ENCODE measurements at places on chromosomes 16 and 17. TPM values are rescaled to one million over a fixed set of nuclear protein-coding genes. Genes with fewer than 3 reads are reported as not detected.
A peak's percentile ranks its signal among the peaks of the same experiment; 100 is the strongest.

The EPX gene
- polyA plus RNA-seq, result 0.68 TPM

- DNase-seq, result no peak
Measured at GRCh38 chr17:79633154-79633553, 22.3 kb upstream of the RBFOX3 start.

DNA sequence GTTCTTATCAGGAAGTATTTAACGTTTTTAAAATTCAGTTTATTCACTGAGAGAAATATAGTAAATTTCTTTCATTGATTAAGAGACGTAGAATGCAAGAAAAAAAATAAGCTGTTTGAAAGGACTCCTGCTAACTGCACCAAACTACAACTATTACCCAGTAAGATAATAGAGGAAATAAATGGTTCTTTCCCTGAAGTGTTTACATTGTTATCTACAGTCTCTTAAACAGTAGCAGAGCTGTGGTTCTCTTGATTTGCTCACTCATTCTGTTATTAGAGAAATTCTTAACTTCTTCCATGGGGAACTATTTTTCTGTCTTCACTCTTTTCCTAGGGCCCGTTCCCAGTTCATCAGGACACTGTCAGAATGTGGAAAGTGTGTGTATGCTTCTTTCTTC, 973.0 kb downstream of the KCNJ2 start:
- no peak for DNase-seq

DNA sequence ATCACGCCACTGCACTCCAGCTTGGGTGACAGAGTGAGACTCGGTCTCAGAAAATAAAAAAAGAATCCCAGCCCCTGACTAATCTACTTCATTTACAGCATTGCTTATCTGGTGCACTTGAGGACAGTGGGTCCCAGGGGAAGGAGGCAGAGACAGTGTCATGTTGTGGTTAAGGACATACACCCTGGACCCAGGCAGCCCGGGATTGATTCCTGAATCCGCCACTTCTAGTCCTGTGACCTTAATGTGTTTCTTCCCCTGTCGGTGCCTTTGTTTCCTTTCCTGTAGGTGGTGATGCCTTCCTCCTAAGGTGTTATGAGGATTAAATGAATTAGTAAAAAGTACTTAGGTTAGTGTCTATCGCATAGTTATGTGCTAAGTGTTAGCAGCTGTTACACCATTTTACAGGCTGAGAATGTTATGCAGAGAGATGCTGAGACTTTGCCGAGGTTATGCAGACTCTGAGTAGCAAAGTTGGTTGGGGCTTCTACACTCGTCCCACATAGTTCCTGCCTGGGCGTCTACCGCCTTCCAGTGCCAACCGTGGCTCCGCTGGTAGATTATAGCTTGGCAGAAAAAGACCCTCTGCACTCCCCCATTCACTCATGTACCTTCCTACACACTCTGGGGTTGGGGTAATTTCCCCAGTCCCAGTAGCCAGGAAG, 74.8 kb downstream of the RAB11FIP4 start:
- no peak for DNase-seq

The PTX4 gene
- polyA plus RNA-seq, result not detected

DNA sequence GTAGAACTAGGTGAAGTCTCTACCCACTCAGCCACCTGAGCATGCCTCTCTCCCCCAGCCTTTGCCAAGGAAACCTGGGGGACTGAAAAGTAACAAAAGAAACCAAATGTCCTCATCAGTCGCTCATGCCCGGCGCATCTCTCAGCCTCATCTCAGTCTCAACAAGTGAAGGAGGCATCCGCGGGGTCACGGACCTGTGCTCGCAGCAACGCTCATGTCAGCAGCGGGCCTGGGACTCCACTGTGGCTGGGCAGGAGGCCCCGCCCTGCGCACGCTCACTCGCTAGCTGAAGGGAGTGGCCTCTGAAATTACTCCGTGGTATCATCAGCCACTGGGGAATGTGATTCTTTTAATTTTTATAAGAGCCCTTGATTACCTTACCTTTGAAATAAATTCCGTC, 31.3 kb downstream of the MAP1LC3B start:
- no peak for DNase-seq

GRCh38 chr16:67387479-67388079, 5.7 kb downstream of the TPPP3 start:
- no peak for DNase-seq

The HP gene
- polyA plus RNA-seq, result 0.59 TPM

DNA sequence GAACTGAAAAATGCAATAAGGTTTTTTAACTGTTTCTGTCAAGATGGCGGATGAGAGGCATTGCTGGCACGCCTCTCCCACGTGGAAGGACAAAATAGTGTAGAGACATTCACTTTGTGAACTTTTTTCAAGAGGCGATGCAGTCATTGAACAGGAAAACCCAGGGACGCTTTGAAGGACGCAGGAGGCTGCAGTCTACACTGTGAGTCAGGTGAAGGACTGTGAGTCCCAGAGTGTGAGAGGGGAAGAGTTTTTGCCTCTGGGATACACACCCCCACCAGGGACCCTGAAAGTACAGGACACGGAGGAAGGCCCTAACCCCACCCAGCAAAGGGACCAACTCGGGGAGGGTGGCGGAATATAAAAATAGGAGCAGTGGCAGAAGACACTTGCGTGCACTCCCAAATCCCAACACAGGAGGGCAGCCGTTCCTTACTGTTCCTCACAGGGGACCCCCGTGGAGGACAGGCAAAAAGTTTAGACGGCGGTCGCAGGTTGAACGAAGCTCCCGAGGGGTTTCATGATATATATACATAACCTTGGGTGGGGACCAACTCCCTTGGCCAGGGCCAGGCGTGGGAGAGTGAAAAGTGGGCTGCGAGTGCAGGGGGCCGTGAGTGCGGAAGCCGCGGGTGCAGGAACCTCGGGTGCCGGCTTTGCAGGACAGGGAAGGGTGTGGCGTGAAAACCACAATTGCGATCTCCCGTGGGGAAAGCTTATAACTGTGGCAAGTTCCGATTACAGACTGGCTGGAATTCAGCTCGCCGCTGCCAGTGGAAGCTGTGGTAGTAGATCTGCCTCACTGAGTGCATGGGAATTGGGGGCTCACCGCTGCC, 82.0 kb upstream of the ALOX12 start:
- peak; percentile 46 for DNase-seq

The UTP4 gene
- 57.3 TPM for polyA plus RNA-seq

DNA sequence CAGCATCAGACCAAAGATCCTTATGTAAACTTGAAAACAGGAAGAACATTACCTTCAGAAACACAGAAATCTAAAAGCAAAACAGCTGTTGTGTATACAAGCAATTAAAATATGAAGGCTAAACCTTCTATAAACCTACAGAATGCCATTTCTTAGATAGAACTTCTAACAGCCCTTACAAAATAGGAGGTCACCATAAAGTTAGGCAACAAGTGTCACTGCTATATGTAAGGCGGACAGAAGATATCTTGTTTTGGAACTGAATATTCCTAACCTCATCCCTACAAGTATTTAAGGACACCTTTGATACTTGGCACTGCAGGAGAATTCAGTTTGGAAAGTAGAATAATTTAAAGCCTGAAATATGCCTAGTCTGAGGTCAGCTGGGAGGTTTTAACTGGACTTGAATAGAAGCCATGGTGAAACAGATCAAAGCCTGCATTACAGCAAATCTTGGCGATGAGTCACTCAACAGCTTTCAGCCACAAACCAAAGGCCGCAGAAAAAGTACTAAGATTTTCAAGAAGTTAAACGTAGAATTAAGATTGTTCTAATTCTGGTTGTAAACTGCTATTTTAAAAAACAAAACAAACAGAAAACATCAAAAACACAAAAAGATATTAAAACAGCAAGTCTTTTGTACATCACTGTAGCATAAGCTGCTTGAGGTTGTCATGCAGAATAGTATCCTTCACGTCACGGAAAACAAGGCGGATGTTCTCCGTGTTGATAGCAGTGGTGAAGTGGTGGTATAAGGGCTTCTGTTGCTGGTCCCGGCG, 42.7 kb downstream of the GNA13 start:
- no peak for DNase-seq

GRCh38 chr17:41329279-41329948, 13.9 kb upstream of the KRTAP17-1 start:
- DNase-seq, result no peak

The SOX8 gene
- 3.4 TPM for polyA plus RNA-seq

- DNase-seq, result no peak
Measured at GRCh38 chr17:929586-929985, 50.0 kb downstream of the NXN start.

DNA sequence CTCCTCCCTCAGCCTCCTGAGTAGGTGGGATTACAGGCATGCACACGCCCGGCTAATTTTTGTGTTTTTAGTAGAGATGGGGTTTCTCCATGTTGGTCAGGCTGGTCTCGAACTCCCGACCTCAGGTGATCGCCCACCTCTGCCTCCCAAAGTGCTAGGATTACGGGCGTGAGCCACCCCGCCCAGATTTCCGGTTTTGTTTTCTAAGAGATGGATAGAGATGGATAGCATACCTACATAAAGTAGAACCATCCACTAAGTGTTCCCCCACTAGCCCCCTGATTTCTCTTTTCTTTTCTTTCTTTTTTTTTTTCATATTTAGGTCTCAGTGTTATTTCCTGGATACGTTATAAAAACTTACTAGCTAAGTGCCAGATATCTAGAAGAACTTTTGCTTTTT, 2.0 kb downstream of the WSB1 start:
- no peak for DNase-seq

DNA sequence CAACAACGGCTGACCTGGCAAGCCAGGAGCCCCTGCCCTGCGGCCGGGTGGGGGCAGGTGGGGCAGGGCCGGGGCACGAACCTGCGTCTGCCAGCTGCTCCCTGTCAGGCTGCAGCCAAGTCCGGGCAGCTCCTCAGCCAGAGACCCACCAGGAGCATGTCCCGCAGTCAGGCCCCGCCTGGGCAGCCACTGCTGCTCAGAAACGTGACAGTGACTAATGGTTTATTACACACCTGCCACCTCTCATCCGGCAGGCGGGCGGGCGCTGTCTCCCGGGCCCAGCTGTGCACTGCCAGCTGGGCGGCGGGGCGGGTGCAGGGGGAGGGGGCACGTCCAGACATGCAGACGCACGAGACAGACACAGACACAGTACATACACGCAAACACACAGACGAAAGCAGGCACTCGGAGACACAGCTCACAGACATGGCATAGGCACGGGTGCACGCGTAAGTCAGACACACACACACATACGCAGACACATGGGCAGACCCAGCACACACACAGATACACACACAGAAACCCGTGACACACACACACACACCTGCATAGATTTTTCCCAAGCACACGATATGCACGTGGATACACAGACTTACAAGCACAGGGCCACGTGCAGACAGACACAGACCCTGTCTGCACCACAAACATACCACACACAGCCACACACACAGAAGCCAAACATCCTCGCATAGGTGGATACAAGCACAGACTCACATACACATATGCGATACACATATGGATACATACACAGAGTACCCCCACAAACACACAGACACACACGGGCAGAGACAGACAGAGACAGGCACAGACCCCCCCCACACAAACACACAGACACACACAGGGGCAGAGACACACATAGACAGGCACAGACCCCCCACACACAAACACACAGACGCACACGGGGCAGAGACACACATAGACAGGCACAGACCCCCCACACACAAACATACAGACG, 248.3 kb upstream of the CIBAR2 start:
- no peak for DNase-seq

GRCh38 chr16:53600126-53600525, 97.1 kb upstream of the AKTIP start:
- no peak for DNase-seq

- no peak for DNase-seq
Measured at GRCh38 chr16:80007231-80007630, 406.7 kb upstream of the MAF start.

DNA sequence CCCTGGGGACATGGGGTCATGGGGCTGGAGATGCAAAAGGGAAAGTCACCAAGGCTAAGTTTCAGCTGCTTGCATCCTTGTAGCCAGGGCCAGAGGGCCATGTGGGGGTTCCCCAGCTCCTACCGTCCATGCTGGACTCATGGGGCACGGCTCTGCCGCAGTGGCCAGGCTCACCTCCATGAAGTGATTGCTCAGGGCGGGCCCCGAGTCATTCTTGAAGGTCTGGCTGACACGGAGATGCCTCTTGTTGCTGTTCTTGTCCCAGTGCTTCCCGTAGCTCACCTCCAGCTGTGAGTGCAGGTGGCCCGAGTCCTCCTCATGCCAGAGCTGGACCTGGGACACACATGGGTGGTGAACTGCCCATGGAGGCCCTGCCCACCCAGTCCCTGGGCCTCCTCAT, 114.5 kb downstream of the RMI2 start:
- DNase-seq, result no peak

GRCh38 chr16:87792205-87792565, 26.4 kb upstream of the KLHDC4 start:
- DNase-seq, result no peak

The FAM234A gene
- polyA plus RNA-seq, result 82.5 TPM

DNA sequence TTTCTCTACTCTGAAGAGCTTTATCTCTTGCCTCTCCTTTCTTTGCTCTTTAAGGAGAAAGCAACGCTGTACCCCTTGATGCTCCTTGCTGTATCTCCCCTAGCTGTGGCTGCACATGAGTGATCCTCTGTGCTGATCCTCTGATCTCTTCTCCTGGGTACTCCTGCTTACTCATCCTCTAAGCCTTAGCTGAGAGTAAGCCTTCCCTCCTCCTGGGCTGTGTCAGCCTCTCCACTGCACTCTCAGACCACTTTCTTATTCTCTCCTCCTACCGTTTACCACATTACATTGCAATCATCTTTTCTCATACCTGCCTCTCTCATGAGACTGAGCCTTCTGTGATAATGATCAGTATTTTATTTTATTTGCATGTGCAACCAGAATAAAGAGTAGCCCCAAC, 25.1 kb downstream of the SOX9 start:
- DNase-seq, result no peak

GRCh38 chr16:82019535-82019934, 8.3 kb upstream of the SDR42E1 start:
- DNase-seq, result no peak

- no peak for DNase-seq
Measured at GRCh38 chr16:84047626-84048025, 5.0 kb upstream of the SLC38A8 start.

GRCh38 chr16:19001788-19002187, 18.1 kb downstream of the TMC7 start:
- DNase-seq, result no peak

DNA sequence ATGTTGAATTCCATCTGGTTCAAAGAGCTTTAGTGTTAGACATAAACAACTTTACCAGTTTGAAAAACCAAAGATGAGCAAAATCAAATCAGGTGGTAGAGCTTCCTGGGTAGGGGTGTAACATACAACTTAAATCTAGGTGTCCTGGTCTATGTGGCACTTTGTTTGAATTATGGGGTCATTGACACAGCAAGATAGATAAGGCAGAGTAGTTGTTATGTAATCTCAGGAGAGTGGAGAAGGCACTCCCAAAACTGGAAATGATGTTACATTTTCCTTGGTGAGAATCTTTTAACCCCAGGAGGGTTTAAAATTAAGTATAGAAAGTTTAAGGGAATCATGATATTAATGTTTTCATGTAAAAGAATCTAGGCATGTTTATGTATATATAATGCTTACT, 31.9 kb downstream of the CCDC42 start:
- DNase-seq, result no peak

The BAHCC1 gene
- polyA plus RNA-seq, result 29.3 TPM

DNA sequence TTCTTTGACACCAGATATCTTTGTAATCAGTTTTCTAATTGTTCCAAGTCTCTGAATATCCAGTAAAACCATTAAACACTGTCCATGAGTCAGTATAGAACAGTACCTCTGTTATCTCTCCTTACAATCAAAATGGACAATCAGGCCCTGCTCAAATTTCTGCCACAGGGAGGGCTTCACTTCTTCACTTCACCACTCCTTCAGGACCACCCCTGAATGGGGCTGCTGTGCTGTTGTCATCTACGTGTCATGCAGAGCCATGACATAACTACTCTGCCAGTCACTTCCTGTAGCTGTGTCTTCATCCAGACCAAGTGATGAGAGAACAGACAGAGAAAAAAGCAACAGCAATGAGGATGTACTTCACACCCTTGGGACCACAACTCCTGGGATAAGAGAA, 116.9 kb downstream of the TANC2 start:
- no peak for DNase-seq

The PRSS22 gene
- 2.8 TPM for polyA plus RNA-seq

Data from renal cortex interstitium (tissue), 15 donors.